ENCODE measurements at places on chromosomes 11 and 22.

- DNase-seq: no peak
These were observed 195.7 kb downstream of the ADAMTS15 start for GRCh38 chr11:130644187-130644586.

DNA sequence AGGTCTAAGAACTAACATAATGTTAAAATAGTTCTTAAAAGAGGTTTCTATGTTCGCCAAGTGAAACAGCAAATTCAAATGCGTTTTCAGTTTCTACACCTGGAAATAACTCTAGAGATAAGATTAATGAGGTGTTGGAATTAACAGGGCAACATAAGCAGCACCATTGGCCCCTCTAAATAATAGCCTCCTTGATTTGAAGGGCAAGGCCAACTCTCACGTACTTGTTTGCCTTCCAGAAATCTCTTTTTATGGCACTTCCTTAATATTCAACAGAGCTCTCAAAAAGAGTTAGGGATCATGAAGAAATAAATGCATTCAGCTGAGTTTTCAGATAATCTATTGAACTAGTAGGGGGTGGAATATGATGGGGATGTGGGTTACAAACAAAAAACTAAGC lies 80.9 kb downstream of the AASDHPPT start:
- no peak for DNase-seq

- no peak for DNase-seq
These were observed 4.9 kb downstream of the ZFTA start for GRCh38 chr11:63763496-63764339.

DNA sequence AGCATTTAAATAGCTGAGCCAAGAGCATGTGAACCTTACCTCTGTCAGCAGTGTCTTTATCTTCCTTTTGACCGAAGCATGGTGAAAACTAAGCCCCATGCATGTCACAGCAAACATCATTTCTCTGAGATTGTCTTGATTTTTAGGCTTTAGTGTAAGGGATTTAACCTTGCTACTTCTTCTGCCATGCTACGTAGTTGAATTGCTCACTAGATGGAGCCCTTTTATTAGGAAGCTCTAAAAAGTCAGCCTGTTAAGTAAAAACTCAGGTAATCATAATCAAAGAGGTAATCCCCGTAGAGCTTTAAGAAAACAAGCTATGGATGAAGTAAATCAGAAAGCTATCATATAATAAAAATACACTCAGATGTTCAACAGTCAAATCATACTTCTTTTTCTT lies 149.5 kb downstream of the PGR start:
- no peak for DNase-seq

DNA sequence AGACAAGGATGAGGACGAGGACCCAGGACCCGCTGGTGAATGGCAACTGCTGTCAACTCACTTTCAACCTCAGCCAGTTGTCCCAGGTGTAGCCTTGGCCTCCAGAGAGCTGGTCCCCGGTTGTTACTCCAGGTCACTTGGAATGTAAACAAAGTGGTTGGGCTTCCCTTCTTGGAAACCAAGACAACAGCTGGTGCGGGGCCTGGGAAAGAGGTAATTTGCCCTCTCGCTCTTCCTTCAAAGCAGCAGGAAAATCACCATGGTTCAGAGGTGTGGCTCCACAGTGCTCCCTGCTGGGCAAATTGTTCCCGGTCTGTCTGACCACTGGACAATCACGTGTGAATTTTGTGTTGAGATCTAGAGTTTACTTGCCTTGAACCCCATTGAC lies 15.0 kb downstream of the SLC1A2 start:
- DNase-seq: no peak

DNA sequence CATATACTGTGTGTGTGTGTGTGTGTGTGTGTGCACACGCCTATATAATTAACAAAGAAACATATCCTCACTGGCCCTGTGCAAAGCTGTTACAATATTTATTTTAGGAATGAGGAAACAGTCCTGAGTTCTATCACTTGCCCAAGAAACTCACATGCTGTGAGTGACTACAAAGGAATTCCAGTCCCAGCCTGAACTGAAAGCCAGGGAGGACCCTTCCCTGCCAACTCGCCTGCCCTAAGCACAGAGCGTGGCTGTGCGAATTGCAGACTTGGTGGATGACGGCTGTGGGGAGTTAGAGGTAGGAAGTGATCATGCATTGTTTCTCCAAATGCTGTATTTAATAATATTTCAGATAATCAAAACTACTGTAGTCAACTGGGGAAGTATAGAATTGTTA lies 26.4 kb upstream of the CD5 start:
- DNase-seq: no peak

DNA sequence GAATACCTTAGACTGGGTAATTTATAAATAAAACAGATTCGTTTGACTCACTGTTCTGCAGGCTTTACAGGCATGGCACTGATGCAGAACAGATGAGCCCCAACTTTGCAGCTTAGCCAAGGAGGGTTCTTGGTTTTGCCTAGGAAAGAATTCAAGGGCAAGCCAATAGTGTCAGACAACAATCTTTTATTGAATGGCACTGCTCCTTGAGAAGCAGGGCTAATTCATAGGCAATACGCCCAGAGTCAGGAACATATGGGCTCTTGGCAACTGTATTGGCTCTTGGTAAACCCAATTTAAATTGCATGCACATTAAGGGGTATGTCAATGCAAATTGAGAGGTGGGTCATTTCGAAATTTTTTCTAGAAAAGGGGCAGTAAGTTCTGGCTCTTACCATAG lies 87.9 kb downstream of the RAB38 start:
- DNase-seq: no peak

DNA sequence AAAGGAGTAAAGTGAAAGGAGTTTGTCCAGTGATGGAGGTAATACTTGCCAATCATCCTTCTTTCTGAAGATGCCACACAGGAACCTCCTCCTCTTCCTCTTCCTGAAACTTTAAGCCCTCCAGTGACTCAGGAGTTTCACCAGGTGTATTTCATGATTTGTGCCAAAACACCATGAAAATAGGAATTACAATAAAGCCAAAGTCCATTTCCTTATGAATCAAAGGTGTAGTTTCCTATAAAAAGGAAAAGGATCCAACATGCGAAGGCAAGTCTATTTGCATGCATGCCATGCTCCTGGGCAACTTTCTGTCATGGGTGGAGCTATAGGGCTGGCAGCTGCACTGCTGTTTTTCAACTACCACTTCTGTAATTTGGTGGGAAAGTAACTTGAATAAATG lies 9.8 kb upstream of the POU2AF1 start:
- DNase-seq: no peak

Measured in T-helper 22 cell (primary cell).